ENCODE measurements at places on chromosomes 2 and 18.

GRCh38 chr2:241777170-241777685 lies 606 bp downstream of the GAL3ST2 start:
- no peak for DNase-seq

- no peak for DNase-seq
Measured at GRCh38 chr2:176081837-176082524, 1.8 kb downstream of the EVX2 start.

- no peak for DNase-seq
Measured at GRCh38 chr2:70118798-70119454, 31.6 kb downstream of the PCBP1 start.

DNA sequence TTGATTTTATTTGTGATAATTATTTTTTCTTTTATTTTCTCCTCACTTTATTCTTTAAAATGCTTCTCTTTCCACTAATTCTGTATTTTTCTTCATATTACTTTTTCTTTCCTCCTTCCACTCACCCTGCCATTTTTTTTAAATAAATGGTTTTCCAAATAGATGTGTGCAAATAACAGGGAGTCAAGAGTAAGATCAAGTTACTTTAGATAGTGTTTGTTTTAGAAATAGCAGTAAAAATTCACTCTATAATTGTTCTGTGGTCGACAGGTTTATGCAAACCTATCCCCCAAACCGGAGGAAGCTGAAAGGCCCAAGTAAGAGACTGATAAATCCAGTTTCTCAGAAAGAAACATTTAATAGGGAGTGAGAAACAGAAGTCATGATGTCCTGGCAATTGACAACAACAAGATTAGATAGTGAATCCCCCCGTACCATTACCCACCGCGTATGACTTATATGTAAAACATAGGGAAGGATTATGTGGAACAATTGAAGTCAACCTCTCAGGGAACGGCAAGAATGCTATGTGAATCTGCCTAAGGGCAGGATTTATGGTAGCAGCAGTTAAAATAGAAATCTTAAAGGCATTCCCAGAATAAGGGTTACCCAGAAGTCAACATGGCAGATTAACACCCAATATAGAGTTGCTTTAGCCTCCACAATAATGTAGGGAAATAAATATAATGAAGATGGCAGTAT lies 75.5 kb downstream of the KYNU start:
- no peak for DNase-seq

DNA sequence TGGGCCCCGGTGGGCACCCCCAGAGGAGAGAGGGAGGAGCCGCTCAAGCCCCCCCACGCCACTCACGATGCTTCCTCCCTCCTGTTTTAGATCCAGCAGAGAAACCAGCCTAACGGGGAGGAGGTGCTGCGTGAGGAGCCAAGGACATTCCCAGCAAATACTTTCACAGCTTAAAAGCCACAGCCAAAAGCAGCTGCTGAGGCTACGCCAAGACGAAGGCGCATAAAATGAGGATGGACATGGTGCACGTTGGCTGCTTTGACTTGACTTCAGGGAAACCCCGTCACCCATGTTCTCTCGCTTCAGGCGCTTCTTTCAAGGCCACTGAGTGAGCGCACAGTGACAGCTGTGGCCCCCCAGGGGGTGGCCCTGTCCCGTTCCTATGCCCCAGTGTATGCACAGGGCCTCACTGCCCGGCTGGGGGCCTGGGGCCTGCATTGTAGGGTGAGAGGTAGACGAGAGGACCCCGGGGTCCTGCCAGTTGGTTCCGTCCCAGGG lies 72.1 kb upstream of the PXDN start:
- DNase-seq: no peak

DNA sequence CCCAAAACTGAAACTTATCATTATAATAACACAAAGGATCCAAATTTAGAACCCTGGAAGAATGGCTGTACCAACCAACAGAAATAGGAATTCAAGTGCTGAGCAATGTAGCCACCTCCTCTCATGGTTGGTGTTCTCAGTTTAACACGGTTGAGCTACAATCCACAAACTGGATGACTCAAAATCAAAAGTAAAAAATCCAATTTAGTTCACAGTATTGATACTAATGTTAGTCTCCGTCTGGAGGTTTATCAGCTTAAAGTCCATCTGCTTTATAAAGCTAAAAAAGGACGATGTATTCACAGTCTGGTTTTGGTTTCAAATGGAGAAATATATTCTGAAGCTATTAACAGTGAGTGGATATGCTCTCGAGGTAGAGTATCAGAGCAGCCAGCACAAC lies 40.5 kb downstream of the CNTNAP5 start:
- DNase-seq: no peak

GRCh38 chr2:80363791-80364349 lies 59.3 kb upstream of the LRRTM1 start:
- DNase-seq: no peak

DNA sequence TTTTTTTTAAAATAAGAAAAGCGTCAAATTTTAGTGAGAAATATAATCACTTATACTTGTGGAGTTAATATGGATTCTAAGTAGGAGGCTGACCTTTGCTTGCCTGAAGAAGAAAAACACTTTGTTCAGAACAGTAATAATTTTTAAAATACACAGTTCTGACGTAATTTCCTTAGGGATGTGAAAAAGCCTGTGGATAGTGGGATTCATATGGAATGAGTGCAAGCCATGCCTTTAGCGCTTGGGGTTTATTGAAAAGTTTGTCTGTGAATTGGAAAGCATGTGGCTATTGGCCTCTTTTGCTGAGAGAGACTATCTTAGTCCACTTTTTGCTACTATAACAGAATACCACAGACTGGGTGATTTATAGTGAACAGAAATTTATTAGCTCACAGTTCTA lies 151.3 kb downstream of the CCDC85A start:
- no peak for DNase-seq

DNA sequence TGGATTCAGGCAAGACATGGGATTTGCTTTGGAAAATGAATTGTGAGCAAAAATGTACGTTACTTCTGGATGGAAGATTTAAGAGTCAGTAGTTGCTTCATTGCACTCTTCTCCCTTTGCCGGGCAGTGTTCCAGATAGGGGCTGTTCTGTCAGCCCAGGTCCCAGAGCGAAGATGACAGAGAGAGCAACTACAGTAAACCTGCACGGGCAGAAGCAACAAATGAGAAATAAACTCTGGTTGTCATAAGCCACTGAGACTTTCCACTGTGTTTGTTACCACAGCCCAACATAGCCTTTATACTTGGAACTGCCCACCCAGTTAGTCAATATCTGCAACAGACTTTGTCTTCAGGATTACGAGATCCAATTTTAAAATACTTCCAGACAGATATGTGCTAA lies 83.3 kb downstream of the CACNB4 start:
- no peak for DNase-seq

DNA sequence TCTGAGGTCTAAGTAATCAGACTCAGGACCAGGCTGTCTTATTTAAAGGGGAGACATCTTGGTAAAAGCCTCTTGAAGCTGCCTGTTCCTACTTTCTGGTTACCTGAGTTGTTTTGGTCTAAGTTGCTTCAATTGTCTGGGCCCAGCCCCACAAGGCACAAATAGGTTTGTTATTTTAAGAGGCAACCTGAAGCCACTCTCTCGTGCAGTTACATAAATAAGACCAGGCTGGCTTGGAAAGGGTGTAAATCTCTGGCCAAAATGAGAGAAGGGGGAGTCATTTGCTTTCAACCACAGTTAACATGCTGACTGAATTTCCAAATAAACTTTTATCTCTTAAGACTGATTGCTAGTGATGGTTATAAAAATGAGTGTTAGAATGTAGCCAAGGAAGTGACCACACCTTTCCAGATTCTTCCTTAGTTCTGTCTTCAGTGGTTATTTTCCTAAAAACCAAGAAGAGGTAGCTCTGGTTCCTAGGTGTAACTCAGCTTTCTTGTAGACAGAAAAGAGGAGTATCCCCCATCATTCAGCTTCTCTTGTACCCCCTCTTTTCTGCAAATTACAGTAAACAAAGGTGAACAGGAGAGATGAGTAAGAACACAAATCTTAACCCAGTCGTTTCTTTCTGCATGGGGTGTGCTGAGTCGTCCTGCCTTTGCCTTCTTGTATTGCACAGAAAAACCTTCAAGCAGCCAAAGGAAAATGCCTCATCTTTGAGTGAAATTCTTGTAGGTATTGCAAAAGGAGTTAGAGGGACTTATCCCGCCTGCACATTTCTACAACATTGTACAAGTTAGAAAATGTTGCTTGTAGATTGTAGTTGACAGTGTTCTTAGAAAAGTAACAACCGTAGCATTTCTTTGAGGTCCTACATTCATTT lies 161.5 kb upstream of the NT5C1B start:
- DNase-seq: peak; percentile 28

DNA sequence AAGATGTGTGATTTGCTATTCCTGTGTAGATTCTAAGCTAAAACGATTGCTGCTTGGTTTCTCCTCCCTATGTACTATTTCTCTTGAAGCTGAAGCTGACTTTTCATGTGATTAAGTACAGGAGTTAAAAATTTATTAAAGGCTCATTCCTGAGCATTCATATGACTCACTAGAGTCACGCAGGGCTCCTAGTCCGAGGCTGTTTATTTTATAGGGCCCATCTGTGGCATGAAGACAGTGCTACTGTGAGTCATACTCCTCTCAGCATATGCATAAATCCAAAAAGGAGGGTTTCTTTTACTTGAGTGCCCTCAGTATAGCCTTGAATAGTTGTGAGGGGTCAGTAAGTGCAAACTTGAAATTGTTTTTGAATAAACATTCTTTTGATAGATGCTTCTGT lies 378.8 kb downstream of the PTPRM start:
- DNase-seq: peak; percentile 90

- DNase-seq: no peak
Measured at GRCh38 chr2:216078776-216079175, 2.8 kb downstream of the PECR start.

GRCh38 chr2:162196638-162197037 lies 44.6 kb upstream of the GCG start:
- DNase-seq: peak; percentile 64

DNA sequence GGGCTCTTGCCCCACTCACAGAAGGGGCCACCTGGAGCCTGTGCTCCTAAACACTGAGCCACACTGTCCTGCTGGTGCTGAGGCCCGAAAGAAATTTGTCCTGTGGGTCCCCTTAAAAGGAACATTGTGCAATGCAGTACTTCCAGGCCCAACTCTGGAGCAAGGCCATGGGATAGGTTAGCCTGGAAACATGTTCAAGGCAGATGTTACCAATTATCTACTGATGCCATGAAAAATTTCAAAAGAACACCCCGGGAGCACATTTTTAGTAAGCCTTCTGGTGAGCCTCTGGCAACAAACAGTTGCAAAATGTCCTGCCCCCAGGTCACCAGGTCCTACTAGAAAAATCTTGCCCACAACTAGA lies 12.3 kb upstream of the PTMA start:
- DNase-seq: no peak

- no peak for DNase-seq
Measured at GRCh38 chr18:70194227-70194890, 11.1 kb downstream of the RTTN start.

- DNase-seq: no peak
Measured at GRCh38 chr18:12479536-12479935, 71.8 kb downstream of the PRELID3A start.

- DNase-seq: no peak
Measured at GRCh38 chr2:7458066-7458465, 540.9 kb downstream of the RNF144A start.

DNA sequence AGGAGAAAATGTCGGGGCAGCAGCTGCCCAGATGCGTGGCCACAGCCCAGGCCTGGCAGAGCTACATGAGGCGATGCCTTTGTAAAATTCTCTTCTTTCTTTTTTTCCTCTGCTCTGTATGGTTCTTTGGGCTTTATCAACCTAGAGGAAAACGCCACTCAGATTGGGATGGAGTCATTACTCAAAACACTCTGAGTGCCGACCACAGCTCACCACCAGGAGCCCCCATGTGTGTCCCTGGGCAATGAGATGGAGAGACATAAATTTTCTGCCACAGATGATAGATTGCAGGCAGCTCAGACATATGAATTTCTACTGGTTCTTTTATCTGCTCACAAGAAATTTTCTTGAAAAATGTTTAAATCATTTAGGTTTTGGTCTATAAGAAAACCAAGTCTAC lies 56.0 kb downstream of the PARD6G start:
- no peak for DNase-seq

DNA sequence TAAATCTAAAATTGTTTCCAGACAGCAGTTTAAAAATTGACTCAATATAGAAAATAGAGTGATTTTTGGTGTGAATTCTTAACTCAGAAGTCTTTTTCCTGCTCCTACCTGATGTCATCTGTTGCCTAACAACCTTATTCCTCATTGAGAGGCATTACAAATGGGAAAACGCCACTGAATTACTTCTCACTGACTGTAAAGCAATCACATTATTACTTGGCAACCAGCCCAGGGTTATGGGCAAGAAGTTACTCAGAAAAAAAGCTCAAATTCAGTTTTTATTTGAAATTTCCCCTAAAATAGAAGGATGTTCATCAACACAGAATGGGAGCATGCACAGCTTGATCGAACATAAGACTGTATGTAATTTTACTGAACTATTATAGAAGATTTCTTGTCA lies 201.8 kb upstream of the GULP1 start:
- DNase-seq: peak; percentile 29

- no peak for DNase-seq
Measured at GRCh38 chr2:111135910-111136297, 15.2 kb downstream of the BCL2L11 start.

Measured in bronchial epithelial cell (primary cell).